ENCODE measurements at places on chromosomes 12 and 14. TPM values are rescaled to one million over a fixed set of nuclear protein-coding genes. Genes with fewer than 3 reads are reported as not detected.

DNA sequence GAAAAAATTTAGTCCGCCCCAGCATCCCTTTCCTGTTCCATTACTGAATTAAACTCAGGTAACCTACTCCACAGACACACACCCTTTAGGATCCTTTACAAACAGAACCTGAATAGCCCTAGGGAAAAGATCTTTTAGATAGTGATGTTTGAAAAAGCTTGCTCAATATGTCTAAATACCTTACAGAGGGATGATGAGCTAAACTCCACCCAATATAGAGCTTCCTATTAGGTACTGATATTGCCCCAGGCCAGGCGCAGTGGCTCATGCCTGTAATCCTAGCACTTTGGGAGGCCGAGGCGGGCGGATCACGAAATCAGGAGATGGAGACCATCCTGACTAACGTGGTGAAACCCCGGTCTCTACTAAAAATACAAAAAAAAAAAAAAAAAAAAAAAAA lies 50.1 kb downstream of the FERMT2 start:
- H3K27ac ChIP-seq = no peak overlapping the region
- peaks cover under 1% of the 10 kb centered on the region for H3K4me1 ChIP-seq
- H3K4me3 ChIP-seq = no peak overlapping the region
- no peak for DNase-seq
- peaks cover 13% of the 10 kb centered on the region for H3K36me3 ChIP-seq

DNA sequence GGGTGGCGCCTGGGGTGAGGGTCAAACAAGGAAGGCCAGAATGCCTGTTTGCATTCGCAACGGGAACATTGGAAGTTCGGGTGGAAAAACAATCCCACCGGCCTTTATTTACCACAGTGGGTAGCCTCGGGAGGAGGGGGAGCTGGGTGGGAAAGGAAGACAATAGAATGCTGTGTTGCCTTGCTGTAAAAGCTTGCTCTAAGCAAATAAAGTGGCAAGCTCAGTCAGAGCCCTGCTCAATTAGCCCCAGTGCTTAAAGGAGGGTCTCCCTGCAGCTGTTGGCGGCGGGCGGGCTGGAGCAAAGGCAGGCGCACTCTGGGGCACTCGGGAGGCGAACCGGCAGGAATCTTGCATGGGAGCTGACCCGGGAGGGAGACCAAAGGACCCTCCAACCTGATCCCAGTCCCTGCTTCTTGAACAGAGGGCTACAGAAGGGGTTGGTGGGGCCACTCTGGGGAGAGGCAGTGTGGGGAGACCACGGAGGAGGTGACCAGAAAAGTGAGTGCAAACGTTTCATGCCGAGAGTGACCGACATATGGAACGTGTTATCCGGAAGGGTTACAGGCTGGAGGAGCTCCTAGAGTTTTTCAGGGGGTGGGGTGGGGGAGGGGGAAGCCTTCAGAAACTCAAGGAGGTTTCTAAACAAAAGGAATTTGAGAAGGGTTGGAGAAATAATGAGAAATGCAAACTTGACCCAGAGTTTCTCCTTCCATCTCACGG lies 48.5 kb downstream of the NTF3 start:
- peaks cover 10% of the 10 kb centered on the region for H3K4me1 ChIP-seq
- H3K27ac ChIP-seq = peak overlapping the region; percentile 92
- DNase-seq = no peak
- no peaks in the 10 kb centered on the region for H3K27me3 ChIP-seq
- H3K36me3 ChIP-seq = no peaks in the 10 kb centered on the region

GRCh38 chr14:95185767-95186392 lies 28.6 kb upstream of the DICER1 start:
- H3K4me3 ChIP-seq = no peak overlapping the region
- no peaks in the 10 kb centered on the region for H3K27me3 ChIP-seq

GRCh38 chr12:81181691-81182090 lies 103.8 kb downstream of the ACSS3 start:
- no peaks in the 10 kb centered on the region for H3K27me3 ChIP-seq
- H3K4me1 ChIP-seq = no peaks in the 10 kb centered on the region
- H3K36me3 ChIP-seq = peaks cover 39% of the 10 kb centered on the region
- H3K4me3 ChIP-seq = no peak overlapping the region

DNA sequence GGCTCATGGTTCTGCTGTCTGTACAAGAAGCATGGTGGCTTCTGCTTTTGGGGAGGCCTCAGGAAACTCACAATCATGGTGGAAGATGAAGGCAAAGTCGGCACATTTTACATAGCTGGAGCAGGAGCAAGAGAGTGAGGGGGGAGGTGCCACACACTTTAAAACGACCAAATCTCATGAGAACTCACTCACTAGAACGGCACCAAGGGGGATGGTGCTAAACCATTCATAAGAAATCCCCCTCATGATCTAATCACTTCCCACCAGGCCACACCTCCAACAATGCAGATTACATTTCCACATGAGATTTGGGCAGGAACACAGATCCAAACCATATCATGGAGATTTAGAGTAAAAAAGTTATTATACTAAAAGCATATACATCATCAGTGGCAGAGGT lies 13.6 kb upstream of the LEMD3 start:
- H3K27ac ChIP-seq = no peak overlapping the region
- H3K4me1 ChIP-seq = peaks cover 3% of the 10 kb centered on the region

GRCh38 chr14:66601932-66602578 lies 94.1 kb downstream of the GPHN start:
- H3K4me3 ChIP-seq = no peak overlapping the region
- DNase-seq = no peak
- H3K27me3 ChIP-seq = no peaks in the 10 kb centered on the region
- H3K27ac ChIP-seq = no peak overlapping the region
- H3K4me1 ChIP-seq = no peaks in the 10 kb centered on the region

- no peak overlapping the region for H3K4me3 ChIP-seq
- DNase-seq = no peak
- no peaks in the 10 kb centered on the region for H3K4me1 ChIP-seq
- H3K27me3 ChIP-seq = peaks cover 34% of the 10 kb centered on the region
Measured at GRCh38 chr12:119885549-119885948, 8.4 kb upstream of the CIT start.

DNA sequence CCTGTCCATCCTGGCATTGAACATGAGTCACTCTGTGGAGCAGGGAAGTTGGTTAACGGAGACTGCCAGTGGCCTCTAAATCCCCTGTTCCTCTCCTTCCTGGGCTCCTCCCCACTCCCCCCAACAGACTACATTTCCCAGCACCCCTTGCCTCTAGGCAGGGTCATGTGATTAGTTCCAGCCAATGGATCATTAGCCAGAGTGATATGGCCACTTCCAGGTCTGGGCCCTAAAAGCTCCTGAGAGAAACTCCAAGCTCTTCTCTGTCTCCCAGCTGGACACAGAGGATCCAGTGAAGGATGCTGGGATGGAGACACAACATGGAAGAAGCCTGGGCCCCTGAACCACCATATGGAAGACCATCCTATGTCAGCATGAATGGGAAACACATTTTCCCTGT lies 54.4 kb upstream of the RFLNA start:
- peaks cover 25% of the 10 kb centered on the region for H3K36me3 ChIP-seq
- no peaks in the 10 kb centered on the region for H3K27me3 ChIP-seq
- no peak overlapping the region for H3K4me3 ChIP-seq
- H3K27ac ChIP-seq = no peak overlapping the region
- no peak for DNase-seq

DNA sequence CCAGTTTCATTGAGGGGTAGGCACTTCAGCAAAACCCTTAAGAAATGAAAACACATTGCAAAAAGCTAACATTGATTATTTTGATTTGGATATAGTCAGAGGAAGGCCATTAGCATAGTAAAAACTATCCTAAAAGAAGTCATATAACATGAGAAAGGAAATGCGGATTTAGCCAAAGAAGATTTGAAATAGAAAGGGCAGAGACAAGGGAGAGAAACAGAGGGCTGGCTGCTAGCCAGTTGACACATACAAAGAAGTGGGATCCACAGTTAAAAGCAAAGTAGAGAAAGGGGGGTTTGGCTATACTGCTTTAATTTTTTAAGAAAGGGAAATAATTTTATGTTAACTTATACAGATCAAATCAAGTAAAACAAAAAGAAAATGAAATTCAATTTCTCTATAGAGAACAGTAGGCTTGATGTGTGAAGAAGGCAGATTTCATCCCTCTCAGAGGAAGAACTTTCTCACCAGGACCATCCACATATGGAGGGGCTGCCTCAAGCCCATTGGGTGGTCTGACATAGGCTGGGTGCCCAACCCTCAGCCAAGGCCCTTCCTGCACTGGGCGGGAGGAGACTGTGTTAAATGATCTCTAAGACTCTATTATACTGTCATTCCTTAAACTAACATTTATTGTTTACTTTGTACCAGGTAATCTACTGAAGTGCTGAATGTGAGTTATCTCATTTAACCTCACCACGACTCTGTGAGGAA lies 420.3 kb downstream of the CCDC91 start:
- peaks cover 10% of the 10 kb centered on the region for H3K36me3 ChIP-seq
- H3K27ac ChIP-seq = peak overlapping the region; percentile 22
- peaks cover 9% of the 10 kb centered on the region for H3K4me1 ChIP-seq
- H3K27me3 ChIP-seq = no peaks in the 10 kb centered on the region
- no peak for DNase-seq

DNA sequence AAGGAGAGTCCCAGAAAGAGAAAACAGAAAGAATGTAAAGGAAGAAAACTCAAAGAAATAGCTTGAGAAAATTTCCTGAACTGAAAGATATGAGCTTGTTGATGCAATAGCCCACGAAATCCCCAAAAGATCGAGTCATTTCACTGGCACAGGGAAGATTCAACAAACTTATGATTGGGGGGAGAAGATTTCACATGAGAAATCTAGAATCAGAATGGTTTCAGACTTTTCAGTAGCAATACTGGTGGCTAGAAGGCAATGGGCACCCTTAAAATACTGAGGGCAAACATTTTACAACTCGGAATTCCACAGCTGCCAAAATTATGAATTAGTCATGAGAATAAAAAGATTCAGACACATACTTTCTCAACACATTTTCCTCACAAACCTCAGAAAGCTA lies 8.9 kb upstream of the KRT7 start:
- DNase-seq = no peak
- no peak overlapping the region for H3K27ac ChIP-seq
- peaks cover 26% of the 10 kb centered on the region for H3K4me1 ChIP-seq
- H3K36me3 ChIP-seq = peaks cover 3% of the 10 kb centered on the region
- no peak overlapping the region for H3K4me3 ChIP-seq
- peaks cover 6% of the 10 kb centered on the region for H3K27me3 ChIP-seq

DNA sequence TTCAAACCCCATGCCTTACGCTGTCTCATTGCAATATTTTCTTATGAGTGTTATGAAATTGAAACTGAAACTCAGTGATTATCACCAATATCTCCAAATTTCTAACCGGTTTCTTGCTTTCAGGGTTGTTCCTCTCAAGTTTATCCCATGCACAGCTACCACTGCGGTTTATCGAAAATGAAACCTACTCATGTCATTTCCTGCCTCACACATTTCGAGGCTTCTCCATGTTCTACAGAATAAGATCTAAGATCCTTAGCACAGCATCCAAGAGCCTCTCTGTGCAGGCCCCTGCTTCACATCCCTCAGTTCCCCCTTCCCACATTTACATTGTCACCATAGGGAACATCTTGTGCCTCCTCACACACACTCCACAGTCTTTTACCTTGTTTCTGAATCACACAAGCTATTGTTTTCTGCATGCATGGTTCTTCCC lies 45.5 kb upstream of the FAR2 start:
- H3K36me3 ChIP-seq = no peaks in the 10 kb centered on the region
- peaks cover 16% of the 10 kb centered on the region for H3K4me1 ChIP-seq
- no peak for DNase-seq

GRCh38 chr14:101364503-101365328 lies 196.6 kb upstream of the DIO3 start:
- H3K4me3 ChIP-seq = no peak overlapping the region
- H3K4me1 ChIP-seq = peaks cover 30% of the 10 kb centered on the region
- H3K27ac ChIP-seq = peak overlapping the region; percentile 60

- H3K36me3 ChIP-seq = no peaks in the 10 kb centered on the region
- H3K4me1 ChIP-seq = no peaks in the 10 kb centered on the region
- H3K27ac ChIP-seq = no peak overlapping the region
- no peak for DNase-seq
Measured at GRCh38 chr12:1926251-1926657, 7.8 kb upstream of the CACNA2D4 start.

GRCh38 chr12:49651855-49652254 lies 28.5 kb downstream of the PRPF40B start:
- peaks cover 16% of the 10 kb centered on the region for H3K4me1 ChIP-seq
- DNase-seq = no peak
- H3K27me3 ChIP-seq = no peaks in the 10 kb centered on the region
- H3K36me3 ChIP-seq = peaks cover 5% of the 10 kb centered on the region
- no peak overlapping the region for H3K4me3 ChIP-seq

DNA sequence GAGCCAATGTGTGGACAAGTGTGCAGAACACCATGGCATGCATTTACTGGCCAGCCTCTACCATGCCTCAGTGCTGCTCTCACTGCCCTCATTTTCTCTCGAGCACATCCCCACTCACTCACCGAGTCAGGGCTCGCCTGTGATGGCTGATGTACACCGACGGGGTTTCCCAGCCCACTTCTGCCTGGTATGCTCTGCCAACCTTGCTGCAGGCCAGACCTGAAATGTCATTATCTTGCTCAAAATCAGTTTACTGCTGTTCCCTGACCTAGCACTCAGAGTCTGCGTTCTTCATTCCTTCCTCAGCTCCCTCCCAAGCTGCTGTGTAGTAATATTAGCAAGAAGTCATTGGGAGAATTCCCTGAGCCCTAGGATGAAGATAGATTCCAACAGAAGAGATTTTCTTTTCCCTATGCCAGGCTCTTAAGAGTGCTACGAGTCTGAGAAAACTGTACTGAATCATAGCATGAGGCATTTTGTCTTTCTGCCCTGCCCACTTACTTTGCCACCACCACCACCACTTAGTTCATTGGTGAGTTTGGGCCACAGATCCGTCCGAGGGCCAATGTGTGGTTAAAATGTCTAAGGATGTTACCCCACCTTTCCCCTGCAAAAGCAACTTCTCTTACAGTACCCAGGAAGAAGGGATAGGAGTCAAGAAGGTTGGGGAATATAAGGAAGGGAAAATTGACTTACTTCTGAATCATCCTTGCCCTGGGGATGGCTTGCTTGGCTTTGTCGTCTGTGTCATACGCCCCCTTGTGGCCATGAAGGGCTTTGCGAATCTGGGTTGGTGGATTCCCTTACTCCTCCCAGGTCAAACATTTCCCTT lies 51.0 kb downstream of the BMAL2 start:
- H3K27me3 ChIP-seq = no peaks in the 10 kb centered on the region

GRCh38 chr12:59627582-59627981 lies 31.8 kb downstream of the SLC16A7 start:
- H3K36me3 ChIP-seq = no peaks in the 10 kb centered on the region
- no peak for DNase-seq
- H3K4me3 ChIP-seq = no peak overlapping the region
- H3K4me1 ChIP-seq = peaks cover 4% of the 10 kb centered on the region
- no peaks in the 10 kb centered on the region for H3K27me3 ChIP-seq
- H3K27ac ChIP-seq = no peak overlapping the region

GRCh38 chr12:82690006-82690405 lies 3.3 kb downstream of the TMTC2 start:
- H3K36me3 ChIP-seq = peaks cover 5% of the 10 kb centered on the region
- peaks cover 58% of the 10 kb centered on the region for H3K4me1 ChIP-seq
- no peaks in the 10 kb centered on the region for H3K27me3 ChIP-seq
- H3K4me3 ChIP-seq = peak overlapping the region; percentile 18

GRCh38 chr12:113359939-113360748 lies 1.8 kb downstream of the PLBD2 start:
- H3K4me1 ChIP-seq = peaks cover 14% of the 10 kb centered on the region
- H3K36me3 ChIP-seq = peaks cover 7% of the 10 kb centered on the region
- no peak overlapping the region for H3K27ac ChIP-seq
- no peaks in the 10 kb centered on the region for H3K27me3 ChIP-seq

The PRH2 gene
- not detected for total RNA-seq

The SAMD4A gene
- total RNA-seq = 30.0 TPM

The RCOR1 gene
- total RNA-seq = 45.1 TPM

The INSM2 gene
- not detected for total RNA-seq
